ENCODE measurements at places on chromosomes 3 and 15. TPM values are rescaled to one million over a fixed set of nuclear protein-coding genes. Genes with fewer than 3 reads are reported as not detected.
A peak's percentile ranks its signal among the peaks of the same experiment; 100 is the strongest.

ESYT3 gene
- 0.24 TPM for polyA plus RNA-seq

OR5K2 gene
- not detected for polyA plus RNA-seq

CHDH gene
- polyA plus RNA-seq = 0.33 TPM

TTLL13 gene
- polyA plus RNA-seq = 0.06 TPM

PPP1R14D gene
- not detected for polyA plus RNA-seq

KIF15 gene
- polyA plus RNA-seq = 2.1 TPM

ARL14 gene
- not detected for polyA plus RNA-seq

LIPH gene
- not detected for polyA plus RNA-seq

GCSAM gene
- polyA plus RNA-seq = not detected

DNAH12 gene
- polyA plus RNA-seq = 0.03 TPM

GRCh38 chr3:6022621-6023020 lies 835.1 kb downstream of the EDEM1 start:
- no peak for DNase-seq
- no peaks in the 10 kb centered on the region for H3K27me3 ChIP-seq
- no peak overlapping the region for H3K4me3 ChIP-seq
- no peak overlapping the region for H3K27ac ChIP-seq
- no peaks in the 10 kb centered on the region for H3K4me1 ChIP-seq

- peak; percentile 58 for DNase-seq
- H3K4me3 ChIP-seq = peak overlapping the region; percentile 27
- no peaks in the 10 kb centered on the region for H3K27me3 ChIP-seq
- H3K36me3 ChIP-seq = no peaks in the 10 kb centered on the region
- H3K4me1 ChIP-seq = peaks cover 8% of the 10 kb centered on the region
These were observed 43.9 kb upstream of the PLXND1 start for GRCh38 chr3:129650256-129650872.

- H3K27ac ChIP-seq = peak overlapping the region; percentile 76
- no peak for DNase-seq
- H3K36me3 ChIP-seq = no peaks in the 10 kb centered on the region
- no peaks in the 10 kb centered on the region for H3K4me1 ChIP-seq
These were observed 10.8 kb downstream of the ZNF774 start for GRCh38 chr15:90362936-90363212.

DNA sequence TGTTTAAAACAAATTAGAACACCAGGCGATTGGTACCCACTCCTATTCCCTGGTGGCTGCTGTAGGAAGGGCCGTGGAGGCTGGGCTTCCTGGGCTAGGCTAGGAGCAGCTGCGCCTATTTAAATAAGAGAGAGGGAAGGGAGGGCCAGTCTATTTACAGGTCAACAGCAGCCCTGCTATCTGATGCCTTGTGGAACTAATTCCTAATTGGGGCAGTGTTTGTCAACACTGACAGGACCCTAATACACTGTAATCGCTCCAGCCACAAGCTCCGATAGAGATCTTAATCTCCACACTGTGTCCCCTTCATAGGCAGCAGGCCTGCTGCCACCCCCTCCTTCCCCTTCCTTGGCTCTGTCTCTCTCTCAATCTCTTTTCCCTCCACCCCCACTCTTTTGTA lies 116.9 kb upstream of the SOX14 start:
- peak; percentile 60 for DNase-seq
- H3K4me3 ChIP-seq = no peak overlapping the region
- no peaks in the 10 kb centered on the region for H3K4me1 ChIP-seq

- no peak for DNase-seq
- no peaks in the 10 kb centered on the region for H3K36me3 ChIP-seq
- H3K27me3 ChIP-seq = no peaks in the 10 kb centered on the region
- no peak overlapping the region for H3K4me3 ChIP-seq
These were observed 71.9 kb upstream of the LPP start for GRCh38 chr3:188082031-188082430.

GRCh38 chr3:127518456-127519081 lies 72.0 kb downstream of the TPRA1 start:
- no peak for DNase-seq
- no peaks in the 10 kb centered on the region for H3K4me1 ChIP-seq
- H3K4me3 ChIP-seq = no peak overlapping the region
- no peaks in the 10 kb centered on the region for H3K27me3 ChIP-seq

DNA sequence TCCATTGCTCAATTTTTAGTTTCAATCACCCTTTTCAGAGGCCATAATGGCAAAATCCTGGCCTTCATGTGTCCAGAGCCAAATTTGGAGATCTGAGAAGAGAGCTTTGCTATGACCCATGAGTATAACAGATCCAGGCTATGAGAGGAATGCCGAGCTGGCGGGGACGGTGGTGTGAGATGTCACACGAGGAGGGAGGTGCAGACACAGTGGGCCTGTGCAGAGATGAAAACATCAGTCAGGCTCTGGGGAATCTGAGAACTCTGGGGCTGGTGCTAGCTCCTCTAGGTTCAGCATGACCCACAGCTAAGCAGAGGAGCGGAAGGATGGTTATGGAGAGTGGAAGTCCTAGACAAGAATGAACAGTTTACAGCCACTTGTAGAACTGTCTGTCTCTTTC lies 398.3 kb upstream of the ATP10A start:
- DNase-seq = no peak
- no peaks in the 10 kb centered on the region for H3K36me3 ChIP-seq
- no peak overlapping the region for H3K4me3 ChIP-seq
- no peak overlapping the region for H3K27ac ChIP-seq
- no peaks in the 10 kb centered on the region for H3K27me3 ChIP-seq

- H3K4me3 ChIP-seq = no peak overlapping the region
- H3K36me3 ChIP-seq = no peaks in the 10 kb centered on the region
- DNase-seq = no peak
- H3K4me1 ChIP-seq = no peaks in the 10 kb centered on the region
- H3K27ac ChIP-seq = no peak overlapping the region
These were observed 184.3 kb downstream of the ANXA2 start for GRCh38 chr15:60213377-60214000.

DNA sequence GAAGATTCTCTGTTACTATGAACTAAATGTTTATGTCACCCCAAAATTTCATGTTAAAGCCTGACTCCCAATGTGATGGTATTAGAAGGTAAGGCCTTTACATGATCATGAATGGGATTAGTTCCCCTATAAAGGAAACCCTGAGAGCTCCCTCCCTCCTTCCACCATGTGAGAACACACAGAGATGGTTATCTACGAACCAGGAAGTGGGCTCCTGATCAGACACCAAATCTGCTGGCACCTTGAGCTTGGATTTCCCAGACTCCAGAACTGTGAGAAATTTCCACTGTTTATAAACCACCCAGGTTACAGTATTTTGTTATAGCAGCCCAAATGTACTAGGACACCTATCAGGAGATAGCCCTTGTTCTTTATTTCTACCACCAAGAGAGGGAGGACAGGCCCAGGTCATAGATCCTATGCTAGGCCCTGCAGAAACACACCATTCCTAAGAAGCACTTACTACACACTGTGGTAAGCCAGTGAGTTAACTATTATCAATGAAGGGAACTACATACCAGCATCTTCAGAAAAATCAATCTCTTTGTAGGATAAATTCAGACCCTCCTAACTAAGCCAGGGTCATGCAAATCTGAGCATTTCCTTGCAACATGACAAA lies 59.0 kb downstream of the PRKAR2A start:
- no peaks in the 10 kb centered on the region for H3K27me3 ChIP-seq
- no peak for DNase-seq
- H3K36me3 ChIP-seq = no peaks in the 10 kb centered on the region
- H3K4me1 ChIP-seq = no peaks in the 10 kb centered on the region
- no peak overlapping the region for H3K27ac ChIP-seq
- H3K4me3 ChIP-seq = no peak overlapping the region

DNA sequence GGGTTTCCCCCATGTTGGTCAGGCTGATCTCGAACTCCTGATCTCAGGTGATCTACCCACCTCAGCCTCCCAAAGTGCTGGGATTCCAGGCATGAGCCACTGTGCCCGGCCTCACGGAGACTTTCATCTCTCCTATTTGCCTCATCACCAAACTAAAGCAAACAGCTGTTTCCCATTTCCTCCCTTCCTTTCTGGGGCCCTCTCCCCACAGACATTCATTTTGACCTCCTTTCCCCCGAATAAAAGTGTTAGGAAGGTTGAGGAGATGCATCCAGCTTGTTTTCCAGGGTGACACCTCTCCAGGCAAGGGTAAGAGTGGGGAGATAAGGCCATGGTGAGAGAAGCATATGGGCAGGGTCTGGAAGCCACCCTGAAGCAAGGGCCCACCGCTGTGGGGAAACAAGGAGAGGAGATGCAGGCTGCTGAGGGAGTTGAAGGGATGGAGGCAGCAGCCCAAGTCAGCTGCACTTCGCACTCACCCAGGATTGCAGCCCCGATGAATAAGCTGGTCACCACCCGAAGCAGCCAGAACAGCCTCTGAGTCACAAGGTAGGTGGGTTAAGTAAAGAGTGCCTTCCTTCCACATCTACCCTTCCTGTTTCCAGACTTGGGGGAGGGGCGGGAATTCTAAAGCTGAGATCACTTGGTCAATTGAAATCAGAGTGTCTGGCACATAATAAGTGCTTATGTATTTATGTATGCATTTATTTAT lies 7.7 kb downstream of the DUOXA2 start:
- no peaks in the 10 kb centered on the region for H3K36me3 ChIP-seq
- H3K27ac ChIP-seq = no peak overlapping the region
- H3K27me3 ChIP-seq = peaks cover 10% of the 10 kb centered on the region
- no peak overlapping the region for H3K4me3 ChIP-seq

DNA sequence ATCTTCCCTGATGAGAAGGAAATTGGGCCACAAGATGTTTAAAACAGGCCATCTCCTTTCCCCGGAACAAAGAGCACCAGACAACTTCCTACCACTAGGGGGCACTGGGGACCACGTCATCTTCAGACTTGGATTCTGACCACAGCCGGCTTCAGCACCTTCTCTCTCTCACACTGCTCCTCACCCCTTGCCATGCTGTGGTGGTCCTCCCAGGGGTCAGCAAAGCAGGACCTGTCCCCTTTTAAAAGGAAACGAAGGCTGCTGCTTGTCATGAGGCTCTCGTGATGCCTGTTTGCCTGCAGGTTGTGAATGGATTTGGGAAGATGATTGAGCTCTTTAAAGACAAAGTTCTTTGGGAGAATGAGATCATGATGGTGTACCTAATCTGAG lies 16.2 kb downstream of the RFT1 start:
- H3K36me3 ChIP-seq = peaks cover 30% of the 10 kb centered on the region
- peak; percentile 78 for DNase-seq
- H3K4me1 ChIP-seq = no peaks in the 10 kb centered on the region

DNA sequence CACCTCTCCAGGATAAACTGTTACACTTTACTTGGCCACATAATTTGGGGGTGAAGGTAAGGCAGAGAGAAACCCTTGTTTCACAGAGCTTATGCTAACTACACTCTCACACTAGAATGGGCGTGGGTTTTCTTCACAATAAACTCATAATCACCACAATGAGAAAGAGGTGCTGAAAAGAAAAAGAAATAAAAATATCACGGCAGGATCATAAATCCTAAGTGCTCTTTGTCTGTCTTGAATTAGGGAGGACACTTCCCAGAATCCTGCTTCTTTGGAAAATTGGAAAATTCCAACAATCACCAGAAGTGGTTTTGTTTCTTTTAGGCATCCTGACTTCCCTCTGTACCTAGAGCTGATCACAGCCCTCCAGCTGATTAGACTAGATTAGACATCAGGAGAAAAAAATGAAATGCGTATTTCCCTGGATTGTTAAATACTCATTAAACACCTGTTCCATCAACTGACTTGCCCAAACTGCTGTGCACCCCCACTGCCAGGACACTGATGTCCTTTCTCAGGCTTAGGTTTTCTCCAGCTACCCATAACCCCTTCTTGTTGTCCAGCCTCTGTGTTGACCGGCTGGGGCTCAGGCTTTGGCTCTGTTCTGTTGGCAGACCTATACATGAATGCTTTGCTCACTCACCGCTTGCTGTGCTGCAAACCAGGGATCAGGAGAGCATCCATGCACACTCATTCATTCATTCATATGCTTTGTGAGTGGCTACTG lies 41.6 kb upstream of the ACKR4 start:
- peaks cover 7% of the 10 kb centered on the region for H3K4me1 ChIP-seq
- H3K4me3 ChIP-seq = no peak overlapping the region
- peaks cover 7% of the 10 kb centered on the region for H3K36me3 ChIP-seq

DNA sequence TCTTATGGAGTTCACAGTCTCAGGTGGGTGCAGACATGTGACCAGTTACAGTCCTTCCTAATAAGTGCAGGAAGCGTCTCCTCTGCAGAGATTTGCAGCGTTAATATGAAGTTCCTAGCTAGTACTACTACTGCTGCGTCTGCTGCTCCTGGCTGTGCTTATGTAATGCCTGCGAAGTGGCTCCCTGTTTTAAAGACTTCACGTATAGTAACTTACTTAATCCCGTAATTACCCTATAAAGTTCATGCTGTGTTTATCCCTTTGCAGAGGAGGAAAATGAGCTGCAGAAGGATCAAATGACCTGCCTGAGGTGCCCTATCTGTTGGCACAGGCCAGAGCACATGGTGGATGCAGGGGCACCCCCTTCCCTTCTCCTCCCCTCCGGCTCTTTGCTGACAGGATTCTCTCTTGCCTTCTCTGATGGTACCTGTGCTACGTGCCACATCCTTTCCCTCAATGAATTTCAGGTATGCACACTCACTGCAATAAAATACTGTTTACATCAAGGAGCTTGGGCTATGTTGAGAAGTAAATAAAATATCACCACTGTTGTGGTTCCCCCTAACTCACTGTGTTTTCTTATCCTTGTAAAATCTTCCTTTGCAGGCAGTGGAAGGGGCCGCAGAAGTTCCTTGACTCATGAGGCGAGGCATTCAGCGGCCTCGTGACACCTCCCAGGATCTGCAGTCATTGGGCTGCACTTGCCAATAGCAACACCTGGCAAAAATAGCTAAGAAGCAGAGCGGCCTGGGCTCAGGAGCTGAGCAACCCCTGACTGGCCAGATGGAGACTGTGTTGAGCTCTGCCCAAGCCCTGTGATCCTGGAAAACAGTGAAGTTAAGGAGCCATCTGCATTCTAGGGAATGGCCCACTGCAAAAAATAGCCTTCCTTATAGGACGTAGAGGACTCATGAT lies 188.9 kb upstream of the ATP10A start:
- H3K4me1 ChIP-seq = peaks cover 7% of the 10 kb centered on the region
- no peaks in the 10 kb centered on the region for H3K27me3 ChIP-seq
- no peak overlapping the region for H3K27ac ChIP-seq

DNA sequence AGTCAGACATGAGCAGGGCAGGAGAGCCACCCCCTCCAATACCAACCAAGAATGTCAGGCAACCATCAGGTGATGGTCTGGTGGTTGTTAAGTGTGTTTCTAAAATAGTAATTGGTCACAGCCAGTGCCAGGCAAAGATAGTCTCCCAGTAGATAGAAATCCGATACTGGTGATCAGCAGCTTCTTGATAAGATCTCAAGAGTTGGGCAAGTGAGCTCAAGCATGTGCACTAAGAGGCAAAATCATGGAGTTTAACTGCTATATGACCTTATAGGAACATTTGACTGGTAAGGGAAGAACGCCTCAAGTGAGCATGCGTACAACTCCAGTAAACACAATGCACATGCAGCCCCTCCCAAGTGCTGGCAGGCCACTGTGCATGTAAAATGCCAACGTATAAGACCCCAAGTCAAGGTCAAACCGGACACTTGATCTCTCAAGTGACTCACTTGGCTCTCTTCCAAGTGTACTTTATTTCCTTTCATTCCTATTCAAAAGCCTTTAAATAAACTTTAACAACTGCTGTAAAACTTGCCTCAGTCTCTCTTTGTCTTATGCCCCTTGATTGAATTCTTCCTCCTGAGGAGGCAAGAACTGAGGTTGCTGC lies 36.0 kb upstream of the CBLB start:
- H3K4me1 ChIP-seq = peaks cover 10% of the 10 kb centered on the region
- DNase-seq = no peak
- H3K27ac ChIP-seq = peak overlapping the region; percentile 74
- H3K4me3 ChIP-seq = no peak overlapping the region

- H3K27me3 ChIP-seq = no peaks in the 10 kb centered on the region
- DNase-seq = no peak
- no peak overlapping the region for H3K4me3 ChIP-seq
- no peaks in the 10 kb centered on the region for H3K4me1 ChIP-seq
- H3K27ac ChIP-seq = no peak overlapping the region
These were observed 91.4 kb upstream of the TUSC7 start for GRCh38 chr3:116618138-116618537.
